ENCODE measurements at places on chromosomes 1 and 21.
A peak's percentile ranks its signal among the peaks of the same experiment; 100 is the strongest.

GRCh38 chr1:212774584-212774983 is 17.0 kb downstream of the NSL1 start:
- no peak for DNase-seq

DNA sequence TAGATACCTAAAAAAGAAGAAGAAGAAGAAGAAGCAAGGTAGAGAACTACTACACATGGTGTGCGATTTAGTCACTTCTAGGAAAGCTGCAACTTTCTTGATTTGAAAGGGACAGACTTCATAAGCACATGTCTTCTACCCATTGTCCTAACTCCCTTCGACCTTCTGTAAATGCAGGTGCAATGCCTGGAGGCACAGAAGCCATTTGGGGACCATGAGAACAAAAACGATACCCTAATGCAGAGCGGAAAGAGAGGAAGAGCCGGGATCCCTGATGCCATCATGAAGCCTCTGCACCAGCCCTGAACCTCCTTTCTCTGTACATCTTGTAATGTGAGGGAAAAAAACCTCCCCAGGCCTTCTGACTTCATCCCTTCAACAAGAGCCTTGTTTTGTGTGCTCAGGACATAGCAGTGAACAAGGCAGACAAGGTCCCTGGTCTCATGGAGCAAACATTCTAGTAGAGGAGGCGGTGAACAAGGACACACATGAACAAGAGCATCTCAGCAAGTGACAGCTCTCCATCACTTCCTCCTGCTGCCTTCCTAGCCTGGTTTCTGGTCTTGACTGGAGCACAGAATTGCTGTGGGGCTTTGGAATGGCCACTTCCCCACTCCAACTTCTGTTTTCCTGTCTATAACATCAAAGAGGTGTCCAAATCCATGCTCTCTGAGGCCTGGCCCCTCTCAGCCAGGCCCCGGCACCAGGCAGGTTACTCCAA is 5.5 kb upstream of the LAPTM5 start:
- DNase-seq = no peak

GRCh38 chr1:54276617-54277450 is 76.9 kb downstream of the MRPL37 start:
- no peak for DNase-seq

GRCh38 chr1:185406006-185406690 is 89.1 kb upstream of the IVNS1ABP start:
- DNase-seq = no peak

DNA sequence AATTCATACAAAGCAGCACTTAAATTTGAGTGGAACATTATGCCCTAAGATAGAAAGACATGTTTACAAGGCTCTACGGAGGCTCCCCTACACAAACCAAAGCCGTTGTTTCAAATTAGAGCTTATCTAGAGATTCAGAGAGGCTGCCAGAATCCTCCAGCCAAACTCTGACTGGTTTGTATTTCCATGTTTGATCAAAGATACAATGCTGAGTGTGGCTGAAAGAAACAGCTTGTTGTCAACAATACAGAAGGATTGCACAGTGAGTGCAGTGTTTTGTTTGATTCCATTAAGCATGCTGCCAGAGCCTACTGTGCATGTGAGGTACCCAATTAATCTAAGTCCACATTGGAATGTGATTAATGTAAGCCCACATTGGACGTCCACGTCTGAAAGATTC is 402.7 kb downstream of the DISC1 start:
- no peak for DNase-seq

GRCh38 chr1:54111624-54112023 is 41.2 kb downstream of the CDCP2 start:
- no peak for DNase-seq

DNA sequence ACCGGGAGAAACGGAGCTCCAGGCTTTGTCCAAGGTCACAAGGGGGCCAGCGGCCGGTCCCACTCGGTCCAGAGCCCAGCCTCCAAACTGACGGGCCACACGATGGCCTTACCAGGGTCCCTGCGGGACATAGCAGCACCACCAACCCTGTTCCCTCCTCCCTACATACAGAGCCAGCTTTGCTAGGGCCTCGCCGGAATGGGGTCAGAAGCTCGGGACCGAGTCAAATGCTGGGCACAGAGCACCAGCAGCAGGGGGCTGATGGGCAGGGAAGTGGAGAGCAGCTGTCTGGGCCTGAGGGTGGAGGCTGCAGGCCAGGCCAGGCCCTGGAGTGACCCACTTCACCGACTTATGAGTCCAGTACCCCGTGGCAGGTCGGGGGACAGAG is 14.9 kb upstream of the TTC39A start:
- DNase-seq = no peak

DNA sequence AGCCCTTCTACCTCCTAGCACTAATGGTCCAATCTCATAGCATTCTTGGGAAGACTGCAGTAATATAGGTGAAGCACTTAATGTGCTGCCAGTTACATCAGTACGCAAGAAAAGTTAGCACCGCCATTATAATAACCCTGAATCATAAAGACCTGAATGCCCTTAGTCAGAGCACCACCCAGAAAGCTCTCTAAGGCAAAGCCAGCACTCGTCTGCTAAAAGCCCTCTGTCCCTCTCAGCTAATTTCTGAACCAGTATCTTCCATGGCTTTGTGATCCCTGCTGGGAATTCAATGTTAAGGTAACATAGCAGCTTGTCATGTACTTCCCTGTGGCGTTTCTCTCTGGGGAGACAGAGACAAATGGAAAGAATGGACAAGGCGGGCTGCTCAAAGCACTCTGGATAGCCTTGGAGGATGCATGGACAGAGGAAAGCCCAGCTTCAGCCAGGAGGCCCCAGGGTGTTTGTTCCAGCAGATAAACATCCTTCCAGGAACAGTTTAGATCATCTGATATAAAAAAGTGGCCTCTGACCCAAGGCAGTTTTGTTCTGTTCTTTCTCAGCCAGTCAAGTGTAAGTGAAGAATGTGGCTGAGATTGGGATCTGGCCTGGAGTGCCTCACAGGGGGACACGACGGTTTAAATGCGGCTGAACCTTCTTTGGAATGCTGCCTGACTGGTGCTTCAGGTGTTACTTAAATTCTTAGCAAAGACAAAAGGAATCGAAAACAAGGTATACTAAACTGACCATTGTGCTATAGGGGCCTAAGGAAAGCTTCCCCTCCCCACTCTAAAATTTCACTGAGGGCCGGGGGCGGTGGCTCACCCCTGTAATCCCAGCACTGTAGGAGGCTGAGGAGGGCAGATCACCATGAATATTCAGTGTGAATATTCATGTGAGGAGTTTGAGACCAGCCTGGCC is 58.1 kb upstream of the VTCN1 start:
- DNase-seq = no peak

GRCh38 chr1:212368073-212368484 is 46.6 kb downstream of the PACC1 start:
- no peak for DNase-seq

DNA sequence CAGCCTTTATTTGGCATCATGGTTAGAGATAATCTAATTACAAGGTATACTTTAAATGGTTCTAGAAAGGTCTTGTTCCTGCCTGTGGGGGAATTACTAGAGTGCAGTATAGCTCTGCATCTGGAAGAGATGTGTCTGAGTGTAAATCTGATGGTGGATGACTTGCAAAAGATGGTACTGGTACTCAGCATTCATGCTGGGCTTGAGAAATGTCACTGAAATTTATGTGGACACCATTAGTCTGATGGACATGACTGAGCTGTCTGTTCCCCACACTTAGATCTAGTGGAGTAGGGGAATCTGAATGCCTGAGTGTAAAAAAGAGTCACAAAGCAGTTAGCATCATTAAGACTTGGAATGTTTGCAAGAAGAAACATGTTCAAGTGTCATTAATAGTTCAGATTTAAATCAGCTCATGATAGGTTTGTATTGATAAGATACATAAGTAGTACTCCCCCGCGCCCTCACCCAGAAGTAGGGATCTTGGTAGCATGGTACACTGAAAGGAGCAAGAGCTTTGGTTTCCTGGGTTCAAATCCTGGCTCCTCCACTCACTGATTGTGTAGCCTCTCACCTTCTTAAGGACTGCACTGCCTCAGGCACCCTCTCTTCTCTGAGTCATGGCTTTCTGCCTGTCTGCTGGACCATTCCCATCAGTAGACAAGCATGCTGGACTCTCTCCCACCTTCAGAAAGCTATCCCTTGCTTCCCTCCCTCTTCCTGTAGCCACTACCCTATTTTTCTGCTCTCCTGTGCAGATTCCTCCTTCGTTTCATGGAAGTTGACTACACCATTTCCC is 292.9 kb downstream of the NFIA start:
- DNase-seq = no peak

- no peak for DNase-seq
Measured at GRCh38 chr1:46622344-46622743, 5.7 kb upstream of the MOB3C start.

- no peak for DNase-seq
Measured at GRCh38 chr1:240198376-240198775, 106.7 kb downstream of the FMN2 start.

- DNase-seq = no peak
Measured at GRCh38 chr1:227603327-227603726, 40.0 kb downstream of the ZNF678 start.

- no peak for DNase-seq
Measured at GRCh38 chr21:18772404-18772803, 368.8 kb upstream of the TMPRSS15 start.

DNA sequence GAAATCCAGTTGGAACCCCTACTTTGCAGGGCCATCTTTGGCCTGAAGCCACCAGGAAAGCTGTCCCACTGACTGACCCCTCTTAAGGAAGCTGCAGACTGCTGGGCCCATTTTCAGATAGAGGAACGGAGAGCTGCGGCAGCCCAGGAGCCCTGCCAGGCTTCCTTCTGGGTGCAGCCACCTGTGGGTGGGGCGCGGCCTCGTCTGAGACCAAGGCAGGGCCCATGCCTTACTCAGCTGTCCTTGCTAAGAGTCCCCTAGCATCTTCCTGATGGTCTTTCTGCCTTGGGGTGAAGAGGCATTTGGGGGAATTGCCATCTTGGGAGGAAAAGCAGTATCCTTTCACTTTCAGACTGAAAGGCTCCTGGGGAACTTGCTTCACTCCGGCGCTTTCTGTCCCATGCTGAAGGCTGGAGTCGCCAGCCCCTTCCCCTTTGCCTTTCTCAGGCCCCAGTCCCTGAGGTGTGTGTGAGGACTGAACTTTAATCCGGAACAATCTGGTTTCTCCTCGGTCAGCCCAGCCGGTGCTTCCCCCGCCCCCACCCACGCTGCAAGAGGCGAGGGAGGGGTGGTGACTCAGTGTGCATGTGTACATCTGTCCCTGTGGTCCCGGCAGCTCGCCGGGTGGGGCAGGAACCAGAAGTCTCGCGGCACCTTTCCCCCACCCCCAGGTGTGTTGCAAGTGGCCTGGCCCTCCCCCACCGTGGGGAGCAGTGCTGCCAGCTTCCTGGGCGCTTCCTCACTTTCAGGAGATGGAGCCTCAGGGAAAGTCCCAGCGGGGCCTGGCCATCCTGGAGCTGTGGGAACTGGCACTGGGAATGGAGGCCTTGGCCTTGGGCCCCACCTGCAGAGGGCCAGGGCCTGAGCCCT is 5.1 kb downstream of the ZC3H12A start:
- DNase-seq = peak; percentile 89

DNA sequence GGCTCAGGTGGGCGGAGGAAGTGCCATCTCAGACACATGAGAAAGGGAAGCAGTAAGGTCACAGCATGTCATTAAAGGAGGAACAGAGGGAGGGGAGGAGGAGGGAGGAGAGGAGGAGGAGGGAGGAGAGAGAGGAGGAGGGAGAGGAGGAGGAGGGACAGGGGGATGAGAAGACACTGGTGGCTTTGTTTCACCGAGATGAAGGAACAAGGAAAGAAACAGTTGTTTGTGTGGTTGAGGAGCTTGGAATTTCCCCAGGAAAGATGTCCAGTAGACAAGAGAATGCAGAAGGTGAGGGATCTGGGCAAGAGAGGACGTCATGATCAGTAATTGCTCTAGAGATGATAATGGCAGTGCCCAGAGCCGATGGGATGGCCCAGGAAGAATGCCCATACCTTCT is 97.7 kb downstream of the AJAP1 start:
- DNase-seq = peak; percentile 55

DNA sequence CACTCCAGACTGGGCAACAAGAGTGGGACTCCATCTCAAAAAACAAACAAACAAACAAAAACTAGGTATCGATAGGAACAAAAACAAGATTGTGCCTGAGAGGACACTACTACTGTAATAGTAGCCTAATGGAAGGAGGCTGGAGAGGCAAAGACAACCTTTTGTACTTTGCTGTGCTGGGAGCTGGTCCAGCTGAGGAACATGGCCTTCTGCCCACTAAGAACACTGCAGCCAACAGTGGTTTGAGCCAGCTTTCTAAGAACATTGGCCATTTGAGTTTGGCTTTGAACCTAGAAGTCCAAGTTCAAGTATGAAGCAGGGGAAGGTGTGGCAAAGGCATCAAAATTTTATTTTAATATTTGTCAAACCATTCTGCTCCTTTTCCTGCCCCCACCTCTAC is 22.7 kb upstream of the RGS8 start:
- peak; percentile 20 for DNase-seq

DNA sequence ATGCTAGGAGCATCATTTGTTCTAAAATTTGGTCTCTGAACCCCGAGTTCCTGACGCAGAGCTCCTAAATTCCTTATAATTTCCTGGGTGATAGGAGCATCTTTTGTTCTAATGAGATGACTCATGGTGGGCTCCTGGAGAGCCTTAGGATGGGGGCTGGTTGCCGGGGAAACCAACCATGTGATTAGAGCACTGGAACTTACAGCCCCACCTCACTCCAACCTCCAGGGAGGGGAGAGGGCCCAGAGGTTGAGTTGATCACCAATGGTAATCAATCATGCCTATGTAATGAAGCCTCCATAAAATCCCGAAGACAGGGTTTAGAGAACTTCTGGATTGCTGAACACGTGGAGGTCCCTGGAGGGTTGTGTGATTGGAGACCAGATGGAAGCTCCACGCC is 7.7 kb downstream of the SHISAL2A start:
- DNase-seq = no peak

- DNase-seq = no peak
Measured at GRCh38 chr1:94191216-94191615, 46.2 kb downstream of the ARHGAP29 start.

GRCh38 chr1:53089478-53090226 is 27.6 kb downstream of the PODN start:
- no peak for DNase-seq

- DNase-seq = no peak
Measured at GRCh38 chr1:233253231-233253831, 42.2 kb downstream of the PCNX2 start.

DNA sequence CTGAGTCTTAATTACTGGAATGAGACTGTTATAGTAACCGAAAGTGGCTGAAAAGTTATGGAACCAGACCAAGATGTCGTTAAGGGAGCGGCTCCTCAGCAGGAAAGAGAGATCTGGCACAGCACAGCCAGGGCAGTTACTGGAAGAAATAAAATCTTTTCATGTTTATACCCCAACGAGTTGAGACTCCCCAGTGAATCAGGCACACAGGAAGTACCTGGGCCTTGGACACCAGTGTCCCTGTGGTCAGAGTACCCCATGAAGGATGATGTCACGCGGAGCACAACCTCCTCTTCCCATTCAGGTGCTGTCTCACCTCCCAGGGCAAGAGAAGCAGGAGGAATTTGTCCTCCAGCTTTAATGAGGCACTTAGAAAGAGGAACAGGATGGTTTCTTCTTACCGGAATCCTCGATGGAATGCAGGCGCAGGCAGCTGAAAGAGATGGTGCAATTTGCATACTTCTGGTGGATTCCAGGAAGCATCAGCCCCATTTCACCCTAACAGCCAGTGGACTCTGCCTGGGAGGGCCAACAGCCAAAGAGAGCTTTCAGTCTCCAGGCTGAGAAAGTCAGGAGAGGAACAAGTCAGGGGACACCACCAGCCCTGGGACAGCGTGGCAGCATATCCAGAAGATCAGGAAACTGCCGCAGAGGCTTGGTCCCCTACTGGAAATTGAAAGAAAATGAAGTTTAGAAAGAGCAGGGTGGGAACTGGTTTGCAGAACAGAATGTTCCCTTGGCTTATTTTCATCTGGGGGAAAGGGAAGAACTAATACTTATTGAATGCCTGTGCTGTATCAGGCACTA is 35.9 kb upstream of the CTTNBP2NL start:
- no peak for DNase-seq

Measured in posterior cingulate gyrus (tissue), 11 donors.